LoVo (cell line): ENCODE measurements at places on chromosomes 7 and 10.

GRCh38 chr7:34031156-34031555, 125.8 kb downstream of the BMPER start:
- no peak for DNase-seq

DNA sequence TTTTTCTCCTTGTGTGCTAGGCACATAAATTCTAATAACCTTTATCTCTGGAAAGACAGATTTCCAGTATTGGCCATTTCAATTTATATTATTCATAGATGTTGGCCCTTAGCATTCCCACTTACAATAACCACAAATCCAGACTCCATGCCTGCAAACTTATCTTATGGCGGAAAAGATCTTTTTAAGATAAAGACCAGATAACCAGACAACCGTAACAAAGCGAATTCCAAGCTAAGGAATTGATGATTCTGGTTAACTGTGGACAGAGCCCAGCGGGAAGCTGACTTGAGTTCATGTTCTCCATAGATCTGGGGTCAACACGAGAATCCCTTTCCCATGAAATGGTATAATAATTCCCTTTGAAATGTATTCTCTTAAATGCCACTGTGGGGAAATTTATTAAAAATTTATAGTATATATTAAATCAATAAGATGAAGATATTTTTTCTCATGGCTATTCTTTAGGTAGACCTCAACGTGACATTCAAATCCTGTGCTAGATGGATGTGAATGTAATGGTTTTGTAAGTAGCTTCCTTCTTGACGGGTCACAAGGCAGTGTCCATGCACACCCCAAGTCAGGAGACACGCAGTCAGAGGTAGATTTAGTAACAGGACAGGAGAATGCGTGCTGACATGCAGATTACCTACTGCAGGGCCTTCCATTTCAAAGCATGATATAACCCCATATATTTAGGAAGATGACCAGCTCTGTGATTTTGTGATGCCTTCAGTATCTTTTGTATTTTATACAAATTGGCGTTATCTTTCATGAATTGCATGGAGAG, 37.7 kb upstream of the KLF6 start:
- DNase-seq = no peak

DNA sequence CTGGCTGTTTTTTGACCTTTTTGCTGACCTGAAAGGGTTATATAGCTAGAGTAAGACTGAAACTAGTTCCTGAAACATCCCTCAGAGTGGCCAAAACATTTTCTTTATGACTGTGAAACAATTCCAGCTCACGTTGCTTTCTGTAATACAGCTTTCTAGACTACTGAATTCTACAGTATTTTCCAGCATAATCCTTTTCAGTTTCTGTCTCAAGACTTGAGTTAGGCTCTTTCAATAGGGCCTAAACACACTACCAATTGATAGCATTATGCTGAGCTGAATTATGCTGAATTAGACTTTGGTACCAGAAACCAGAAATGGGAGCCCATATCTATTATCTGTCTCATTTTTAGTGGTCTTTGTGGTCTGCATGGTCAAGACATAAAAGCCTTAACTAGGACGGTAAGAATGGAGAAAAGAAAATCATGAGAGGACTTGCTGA, 72.6 kb downstream of the EPDR1 start:
- DNase-seq = no peak

DNA sequence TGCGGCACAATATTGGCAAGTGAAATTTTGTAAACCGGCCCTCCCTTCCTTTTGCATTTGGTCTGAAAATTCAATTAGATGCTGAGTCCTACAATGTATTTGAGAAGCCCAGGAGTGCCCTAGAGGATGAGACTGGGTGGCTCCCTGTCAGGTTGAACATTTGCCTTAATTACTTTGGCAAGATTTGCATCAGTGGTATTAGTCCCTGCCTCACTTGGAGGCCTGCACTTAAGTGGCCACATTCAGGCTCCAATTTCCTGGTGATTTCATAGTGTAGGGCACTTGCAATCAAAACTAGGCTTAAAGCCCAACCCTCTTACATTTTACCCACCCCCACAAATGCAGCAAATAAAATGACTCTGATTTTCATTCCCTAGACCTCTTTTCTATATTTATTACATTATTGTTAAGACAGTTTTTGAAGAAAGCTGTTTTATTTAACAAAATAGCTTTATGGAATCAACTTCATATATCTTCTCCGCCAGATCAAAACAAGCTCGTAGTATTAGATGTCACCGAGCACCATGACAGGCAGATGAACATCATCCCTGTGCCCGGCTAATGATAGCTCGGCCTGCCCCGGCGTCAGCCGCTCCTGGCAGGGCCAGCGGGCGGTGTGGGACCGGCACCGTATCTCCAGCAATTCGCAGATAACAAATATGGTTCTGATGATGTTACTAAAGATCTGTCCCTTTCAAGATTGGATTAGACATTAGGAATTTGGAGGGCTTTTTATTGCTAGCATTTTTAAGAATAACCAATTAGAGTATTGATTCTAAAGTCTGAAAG, 73.6 kb downstream of the EGFR start:
- no peak for DNase-seq

DNA sequence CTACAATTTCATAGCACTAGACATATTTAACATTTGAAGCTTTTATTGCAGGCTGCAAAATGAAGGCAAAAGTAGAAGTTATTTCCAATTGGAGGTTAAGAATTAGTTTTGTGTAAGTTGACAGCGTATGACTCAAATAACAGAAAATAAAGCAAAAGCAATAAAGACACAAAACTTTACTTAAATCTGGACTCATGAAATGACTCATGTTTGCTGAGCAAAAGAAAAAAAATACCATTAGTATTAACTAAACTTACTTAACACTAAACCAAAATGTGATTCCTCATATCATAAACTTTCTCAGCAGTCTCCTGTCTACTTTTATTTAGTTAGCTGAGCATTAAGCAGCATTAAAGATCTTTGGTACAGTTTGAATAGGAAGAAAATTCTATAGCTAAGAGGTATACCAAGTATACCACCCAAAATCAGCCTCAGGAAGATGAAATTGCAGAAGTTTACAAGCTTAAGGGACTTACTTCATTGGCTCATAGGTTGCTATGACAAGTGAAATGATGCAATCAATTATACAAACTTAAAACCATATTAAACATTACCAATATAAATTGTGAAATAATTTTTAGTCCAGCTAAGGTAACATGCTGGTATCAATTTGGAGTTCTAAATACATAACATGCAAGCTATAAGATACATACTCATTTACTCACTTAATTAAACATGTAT, 1131.4 kb downstream of the XPNPEP1 start:
- DNase-seq = no peak

DNA sequence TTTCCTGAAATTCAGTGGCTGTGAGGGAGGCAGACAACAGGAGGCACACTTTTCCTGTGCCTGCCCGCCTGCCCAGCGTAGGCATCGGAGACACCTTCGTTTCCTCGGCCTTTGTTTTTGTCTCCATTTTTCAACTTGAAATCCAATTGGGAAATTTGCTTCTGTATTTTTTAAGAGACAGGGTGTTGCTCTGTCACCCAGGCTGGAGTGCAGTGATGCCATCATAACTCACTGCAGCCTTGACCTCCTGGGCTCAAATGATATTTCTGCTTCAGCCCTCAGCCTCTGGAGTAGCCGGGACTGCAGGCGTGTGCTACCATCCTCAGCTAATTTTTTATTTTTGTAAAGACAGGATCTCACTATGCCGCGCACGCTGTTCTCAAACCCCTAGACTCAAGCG, 116.8 kb downstream of the CYTH3 start:
- no peak for DNase-seq

DNA sequence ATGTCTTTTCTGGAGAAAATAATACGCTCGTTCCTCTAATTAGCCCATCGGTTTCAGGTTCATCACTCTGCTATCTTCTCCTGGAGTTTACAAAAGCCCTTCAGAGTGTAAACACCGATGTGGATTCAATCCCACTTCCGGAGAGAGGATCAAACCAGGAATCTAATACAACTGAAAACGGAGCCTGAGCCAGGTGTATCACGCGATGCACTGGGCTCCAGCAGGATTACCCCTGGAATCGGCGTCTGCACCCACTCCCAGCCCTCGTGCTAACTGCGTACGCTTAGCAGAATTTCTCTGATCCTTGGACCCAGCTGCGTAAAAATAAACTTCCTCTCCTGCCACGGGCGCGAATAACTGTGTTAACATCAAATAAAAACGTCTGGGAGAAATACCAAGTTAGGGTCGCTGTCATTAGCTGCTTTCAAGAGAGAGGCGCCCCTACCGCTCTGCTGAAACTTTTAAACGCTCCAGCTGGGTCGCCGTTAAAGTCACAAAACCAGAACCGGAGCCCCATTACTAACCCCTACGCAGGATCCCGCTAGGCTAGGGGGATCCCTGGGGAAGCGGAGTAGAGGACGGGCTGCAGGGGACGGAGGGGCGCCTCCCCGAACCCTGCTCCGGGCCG, 502 bp downstream of the ZNF3 start:
- DNase-seq = no peak

GRCh38 chr7:22809902-22810642, 12.6 kb downstream of the TOMM7 start:
- no peak for DNase-seq

DNA sequence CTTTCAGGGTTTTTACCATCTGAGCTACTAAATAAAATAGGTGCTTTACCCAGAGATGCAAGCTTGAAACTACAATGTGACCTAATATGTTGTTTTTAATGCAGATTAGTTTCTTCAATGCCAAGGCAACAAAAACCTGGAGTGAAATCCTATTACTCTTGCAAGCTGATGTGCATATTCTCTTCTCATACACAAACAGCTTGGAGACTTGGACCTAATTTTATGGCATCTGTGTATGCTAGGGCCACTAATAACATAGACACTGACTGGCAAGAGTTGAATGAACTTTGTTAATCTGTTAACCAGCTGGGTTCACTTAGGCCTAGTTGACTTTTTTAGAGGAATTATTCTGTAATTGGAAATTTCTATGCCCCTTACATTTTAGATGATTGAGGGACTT, 23.4 kb upstream of the SMIM30 start:
- DNase-seq = no peak

DNA sequence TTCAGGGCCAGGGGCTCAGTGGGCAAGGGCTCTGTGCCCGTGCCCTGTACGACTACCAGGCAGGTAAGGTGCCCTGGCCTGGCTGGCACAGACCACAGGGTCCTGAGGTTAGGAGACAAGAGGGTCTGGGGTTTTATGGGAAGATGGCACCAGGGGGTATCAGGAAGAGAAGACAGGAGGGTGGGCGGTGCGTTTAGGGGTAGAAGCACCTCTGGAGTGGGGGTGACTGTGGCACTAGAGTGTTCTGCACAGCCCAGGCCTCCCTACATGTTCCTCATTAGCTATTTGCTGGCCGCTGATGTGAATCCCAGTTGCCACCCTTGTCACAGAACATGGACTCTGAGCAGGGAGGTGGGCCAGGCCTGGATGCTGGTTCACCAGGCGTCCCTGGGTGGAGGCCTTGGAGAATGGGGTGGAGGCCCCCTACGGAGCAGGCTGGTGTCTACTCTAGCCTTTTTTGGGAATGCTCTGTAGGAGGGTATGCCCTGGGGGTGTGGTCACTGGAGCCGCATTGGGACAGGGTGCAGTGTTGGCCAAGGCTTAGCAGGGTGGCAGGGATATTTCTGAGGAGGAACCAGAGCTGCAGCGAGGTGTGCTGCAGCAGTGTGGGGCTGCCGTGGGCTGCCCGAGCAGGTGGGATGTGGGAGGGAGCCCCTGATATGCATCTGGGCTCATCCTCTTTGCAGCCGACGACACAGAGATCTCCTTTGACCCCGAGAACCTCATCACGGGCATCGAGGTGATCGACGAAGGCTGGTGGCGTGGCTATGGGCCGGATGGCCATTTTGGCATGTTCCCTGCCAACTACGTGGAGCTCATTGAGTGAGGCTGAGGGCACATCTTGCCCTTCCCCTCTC, 5.0 kb downstream of the PGAM2 start:
- no peak for DNase-seq
